ENCODE measurements at places on chromosomes 4 and X.

DNA sequence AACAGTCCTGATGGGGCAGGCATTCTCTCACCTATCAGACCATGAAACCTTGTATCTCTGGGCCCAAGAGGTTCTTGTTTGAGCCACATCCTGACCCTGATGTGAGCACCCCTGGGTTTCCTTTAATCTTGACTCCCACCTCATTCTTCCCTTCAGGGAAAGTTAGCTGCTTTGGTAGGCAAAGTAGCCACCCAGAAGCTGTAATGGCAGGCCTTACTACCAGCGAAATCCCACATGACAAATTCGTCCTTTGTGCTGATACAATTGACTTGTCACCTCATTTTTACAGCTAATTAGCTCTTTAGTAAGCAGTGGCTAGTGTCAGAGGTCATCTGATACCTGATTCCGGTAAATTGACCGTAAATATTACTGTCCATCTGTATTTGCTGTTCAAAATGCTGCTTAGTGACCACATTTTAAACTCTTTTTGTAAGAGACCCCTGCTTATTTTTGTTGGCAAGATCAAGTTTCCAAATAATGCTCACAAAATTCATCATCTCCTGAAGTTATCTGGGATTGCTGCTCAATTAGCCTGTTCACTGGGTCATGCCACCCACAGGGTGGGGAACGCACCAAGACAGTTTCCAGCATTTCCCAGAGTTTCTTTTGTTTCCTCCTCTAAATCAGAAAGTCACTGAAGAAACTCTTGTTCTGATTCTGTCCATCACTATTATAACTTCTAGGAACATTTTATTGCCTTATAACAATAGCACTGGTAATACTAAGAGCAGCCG lies 329.7 kb downstream of the GPAT3 start:
- no peak for DNase-seq

DNA sequence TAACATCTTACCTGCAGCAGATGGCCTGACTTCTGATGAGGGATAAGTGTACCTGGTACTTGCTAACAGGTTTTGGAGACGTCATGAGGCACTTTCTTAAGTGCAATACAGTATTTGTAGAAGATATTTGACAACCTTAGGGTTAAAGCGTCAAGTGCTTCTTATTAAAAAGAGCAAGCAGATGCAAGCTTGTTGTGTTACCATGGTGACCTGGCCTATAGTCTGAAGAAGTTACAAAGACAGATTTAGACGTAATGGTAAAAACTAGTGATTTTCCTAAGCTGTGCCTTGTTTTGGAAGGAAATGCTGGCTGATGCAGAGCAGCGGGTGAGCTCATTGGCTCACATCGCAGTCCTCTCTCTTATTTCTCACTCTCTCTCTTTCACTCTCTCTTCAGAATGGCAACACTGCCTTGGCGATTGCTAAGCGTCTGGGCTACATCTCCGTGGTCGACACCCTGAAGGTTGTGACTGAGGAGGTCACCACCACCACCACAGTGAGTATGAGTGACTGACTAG lies 243.6 kb downstream of the ANK2 start:
- DNase-seq: no peak

- DNase-seq: peak; percentile 9
Observed at GRCh38 chr4:133148690-133149363, at the start of gene PCDH10. TSS of gene PCDH10 (plus strand) at chr4:133149294. CDS start at chr4:133150141, 847 bp downstream.

GRCh38 chrX:49230500-49231232 lies 2.5 kb downstream of the CACNA1F start:
- DNase-seq: peak; percentile 64

GRCh38 chrX:101009090-101009489 lies 39.6 kb downstream of the ARL13A start:
- DNase-seq: no peak

GRCh38 chrX:41655631-41656030 lies 33.1 kb upstream of the GPR34 start:
- no peak for DNase-seq

GRCh38 chrX:139167282-139167681 lies 363.3 kb upstream of the F9 start:
- no peak for DNase-seq

DNA sequence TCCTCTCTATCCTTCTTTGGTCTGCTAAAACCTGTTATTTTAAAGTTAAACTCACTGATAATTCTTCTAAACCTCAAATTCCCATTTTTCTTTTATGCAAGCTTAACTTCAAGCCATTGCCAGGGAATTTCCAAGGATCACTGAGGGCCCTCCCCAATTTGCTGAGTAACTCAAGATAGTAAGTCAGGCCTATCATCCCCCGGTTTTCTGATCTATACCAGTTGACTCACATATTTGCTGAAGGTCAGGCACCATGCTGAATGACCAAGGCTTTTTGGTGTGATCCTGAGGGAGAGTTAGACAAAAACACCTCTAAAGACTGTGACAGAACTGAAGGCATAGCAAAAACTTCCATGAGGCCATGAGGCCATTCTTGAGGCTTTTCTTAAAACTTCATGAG lies 1301.9 kb downstream of the PCDH7 start:
- no peak for DNase-seq

DNA sequence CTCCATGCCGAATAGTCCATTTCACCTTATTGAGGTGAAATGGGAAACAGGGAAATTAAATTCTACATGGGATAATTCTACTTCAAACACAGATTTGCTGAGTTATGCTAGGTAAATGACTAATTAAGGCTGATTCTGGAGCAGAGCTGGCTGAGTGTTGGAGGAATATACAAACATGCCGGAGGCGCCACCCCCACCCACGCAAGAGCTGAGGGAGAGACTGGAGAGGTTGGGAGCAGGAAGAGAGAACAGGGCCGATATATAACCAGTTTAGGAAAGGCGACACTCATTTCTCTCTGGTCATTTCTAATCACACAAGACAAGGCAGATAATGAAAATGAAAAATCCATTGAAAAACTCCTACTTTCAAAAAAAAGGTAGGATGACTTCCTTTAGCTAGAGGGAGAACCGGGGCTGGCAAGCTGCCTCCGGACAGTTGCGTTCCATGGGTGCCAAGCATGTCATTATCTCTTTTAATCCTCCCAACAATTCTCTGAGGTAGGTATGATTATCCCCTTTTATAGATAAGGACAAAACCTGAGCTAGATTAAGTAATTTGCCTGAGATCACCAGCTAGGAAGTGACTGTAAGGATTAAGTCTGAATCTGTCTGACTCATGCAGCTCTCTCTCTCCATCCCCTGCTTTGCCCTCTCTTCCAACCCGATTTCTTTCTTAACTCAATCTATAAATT lies 27.6 kb upstream of the CFAP299 start:
- DNase-seq: no peak

- no peak for DNase-seq
Observed at GRCh38 chr4:94577136-94577535, 125.4 kb downstream of the PDLIM5 start.

DNA sequence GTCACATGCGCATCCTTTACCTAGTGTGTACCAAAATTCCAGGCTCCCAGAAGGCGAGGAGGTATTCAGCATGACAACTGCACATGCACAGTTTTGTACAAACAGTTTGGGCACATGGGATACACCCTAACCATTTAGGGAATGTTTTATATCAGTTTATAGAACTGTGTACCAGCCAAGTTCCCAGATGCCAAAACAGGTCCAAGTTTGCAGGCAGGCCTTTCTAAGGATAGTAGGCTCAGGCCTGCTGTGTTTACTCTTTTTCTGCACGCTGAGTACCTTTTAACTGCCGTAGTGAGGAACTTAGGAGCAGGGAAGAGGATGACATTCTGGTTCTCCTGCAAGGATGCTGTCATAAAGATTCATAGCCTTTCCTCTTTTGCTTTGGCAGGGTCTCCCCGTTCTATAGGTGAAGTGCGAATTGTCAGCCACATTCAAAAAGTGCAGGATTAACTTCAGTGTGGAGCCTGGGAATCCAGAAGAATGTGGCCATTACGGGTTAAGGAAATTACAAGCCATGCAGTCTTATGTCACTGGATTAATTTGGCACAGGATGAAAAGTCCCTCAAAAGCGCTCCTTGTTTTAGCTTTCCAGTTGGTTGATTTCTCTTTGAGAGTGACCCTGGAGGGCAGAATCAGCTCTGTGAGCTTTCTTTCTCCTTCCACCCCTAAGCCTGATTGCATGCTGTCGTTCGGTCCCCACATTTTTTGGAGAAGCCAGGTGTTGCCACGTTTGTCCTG lies 259.8 kb downstream of the ARHGAP10 start:
- no peak for DNase-seq

GRCh38 chr4:153418121-153418520 lies 48.0 kb upstream of the TMEM131L start:
- no peak for DNase-seq

DNA sequence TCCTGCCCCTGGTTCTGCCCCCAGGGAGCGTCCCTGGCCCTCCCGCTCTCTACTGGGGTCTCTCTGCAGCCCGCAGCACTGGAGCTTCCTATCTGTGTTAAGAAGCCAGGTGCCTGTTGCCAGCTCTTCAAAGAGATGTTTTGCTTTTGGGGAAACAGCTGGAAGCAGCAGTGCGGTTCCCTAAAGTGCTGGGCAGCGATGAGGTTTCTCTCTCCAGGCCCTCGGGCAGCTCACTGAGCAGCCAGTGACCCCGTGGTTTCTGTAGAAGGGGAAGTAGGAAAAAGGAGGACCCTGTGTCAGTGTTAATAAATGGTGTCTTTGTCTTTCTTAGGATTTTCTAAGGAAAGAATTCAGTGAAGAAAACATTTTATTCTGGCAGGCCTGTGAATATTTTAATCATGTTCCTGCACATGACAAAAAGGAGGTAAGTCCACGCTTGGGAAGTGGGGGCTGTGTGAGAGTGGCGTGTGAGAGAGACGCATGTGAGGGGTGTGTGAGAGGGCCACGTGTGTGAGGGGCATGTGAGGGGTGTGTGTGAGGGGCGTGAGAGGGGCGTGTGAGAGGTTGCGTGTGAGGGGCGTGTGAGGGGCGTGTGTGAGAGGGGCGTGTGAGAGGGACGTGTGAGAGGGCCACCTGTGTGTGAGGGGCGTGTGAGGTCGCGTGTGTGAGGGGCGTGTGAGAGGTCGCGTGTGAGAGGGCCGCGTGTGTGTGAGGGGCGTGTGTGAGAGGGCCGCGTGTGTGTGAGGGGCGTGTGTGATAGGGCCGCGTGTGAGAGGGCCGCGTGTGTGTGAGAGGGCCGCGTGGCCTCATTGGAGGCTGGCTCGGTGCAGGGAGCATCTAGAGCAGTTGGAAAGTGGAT lies 27.1 kb upstream of the HGFAC start:
- peak; percentile 9 for DNase-seq

GRCh38 chrX:69538321-69538876 lies 34.3 kb downstream of the NALF2 start:
- DNase-seq: peak; percentile 69
